ENCODE measurements at places on chromosomes 12 and 14. TPM values are rescaled to one million over a fixed set of nuclear protein-coding genes. Genes with fewer than 3 reads are reported as not detected.

The DPPA3 gene
- polyA plus RNA-seq = not detected

The ANO2 gene
- 1.2 TPM for polyA plus RNA-seq

The SMOC1 gene
- polyA plus RNA-seq = not detected

The AQP6 gene
- not detected for polyA plus RNA-seq

The ZC2HC1C gene
- 4.6 TPM for polyA plus RNA-seq

The SLC5A8 gene
- 0.22 TPM for polyA plus RNA-seq

The A2M gene
- polyA plus RNA-seq = 55.3 TPM

The TRHDE gene
- 0.69 TPM for polyA plus RNA-seq

The CLEC7A gene
- polyA plus RNA-seq = 10.2 TPM

The INHBC gene
- polyA plus RNA-seq = not detected

The HCAR1 gene
- polyA plus RNA-seq = 0.12 TPM

The KLHL28 gene
- 4.0 TPM for polyA plus RNA-seq

The SLC17A8 gene
- 0.60 TPM for polyA plus RNA-seq

The ACSM4 gene
- polyA plus RNA-seq = not detected

The OR10G2 gene
- polyA plus RNA-seq = not detected

The KIF26A gene
- 4.2 TPM for polyA plus RNA-seq

The VRTN gene
- not detected for polyA plus RNA-seq

The TIGAR gene
- polyA plus RNA-seq = 14.6 TPM

The NANOG gene
- polyA plus RNA-seq = not detected

The ZDHHC22 gene
- polyA plus RNA-seq = 0.67 TPM

The ACSS3 gene
- polyA plus RNA-seq = 3.0 TPM

The MUCL1 gene
- not detected for polyA plus RNA-seq

The SOAT2 gene
- polyA plus RNA-seq = not detected

The RIMKLB gene
- 8.4 TPM for polyA plus RNA-seq

The INSM2 gene
- 0.03 TPM for polyA plus RNA-seq

The OASL gene
- 57.6 TPM for polyA plus RNA-seq

The TSHR gene
- polyA plus RNA-seq = not detected
